ENCODE measurements at places on chromosomes 5 and 9.
A peak's percentile ranks its signal among the peaks of the same experiment; 100 is the strongest.

DNA sequence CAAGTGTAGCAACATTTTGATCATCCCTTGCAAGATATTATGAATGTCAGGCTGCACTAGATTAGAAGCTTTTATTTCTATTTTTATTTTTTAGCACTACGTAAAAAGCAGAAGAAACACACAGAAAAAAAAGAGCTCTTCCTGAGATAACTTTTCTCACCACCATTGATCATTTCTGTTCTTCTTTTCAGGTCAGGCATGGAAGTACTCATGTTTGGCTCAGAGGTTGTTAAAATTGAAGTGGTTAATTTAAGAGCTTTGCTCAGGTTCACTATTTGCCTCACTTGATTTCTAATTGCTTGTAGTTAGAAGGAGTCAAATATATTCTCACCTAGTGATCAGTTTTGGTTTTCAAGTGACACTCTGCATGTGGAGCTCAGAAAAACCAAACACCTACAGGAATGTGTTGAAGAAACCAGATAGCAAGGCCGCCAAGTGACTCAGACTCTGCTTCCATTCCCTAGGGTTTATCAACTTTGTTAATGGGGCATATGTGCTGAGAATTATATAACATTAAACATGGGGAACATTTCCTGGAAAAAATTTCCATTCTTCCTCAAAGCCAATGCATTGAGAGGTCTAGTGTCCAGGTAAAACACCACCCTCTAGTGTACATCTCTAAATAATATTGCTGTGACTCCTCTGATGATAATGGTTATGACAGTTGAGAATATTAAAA is 679.8 kb downstream of the CETN3 start:
- no peak for DNase-seq

- DNase-seq = peak; percentile 96
Measured at GRCh38 chr5:6158974-6159831, 219.1 kb downstream of the MED10 start.

DNA sequence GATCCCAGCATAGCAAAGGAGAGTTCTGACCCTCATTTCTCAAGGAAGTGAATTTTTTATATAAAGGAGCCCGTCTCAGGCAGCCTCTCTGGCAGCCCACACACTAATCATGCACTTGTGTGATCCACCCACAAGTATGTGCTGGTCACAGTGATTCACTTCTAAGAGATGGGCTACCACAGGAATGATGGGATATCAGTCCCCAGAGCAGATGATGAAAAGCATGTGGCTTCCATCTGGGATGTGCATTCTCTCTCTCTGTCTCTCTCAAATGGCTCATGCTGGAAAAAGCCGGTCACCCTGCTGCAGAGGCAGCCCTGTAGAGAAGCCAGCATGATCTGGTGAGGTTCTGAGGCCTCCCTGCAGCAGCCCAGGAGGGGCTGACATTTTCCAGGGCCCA is 74.2 kb upstream of the ADCY2 start:
- DNase-seq = peak; percentile 17

DNA sequence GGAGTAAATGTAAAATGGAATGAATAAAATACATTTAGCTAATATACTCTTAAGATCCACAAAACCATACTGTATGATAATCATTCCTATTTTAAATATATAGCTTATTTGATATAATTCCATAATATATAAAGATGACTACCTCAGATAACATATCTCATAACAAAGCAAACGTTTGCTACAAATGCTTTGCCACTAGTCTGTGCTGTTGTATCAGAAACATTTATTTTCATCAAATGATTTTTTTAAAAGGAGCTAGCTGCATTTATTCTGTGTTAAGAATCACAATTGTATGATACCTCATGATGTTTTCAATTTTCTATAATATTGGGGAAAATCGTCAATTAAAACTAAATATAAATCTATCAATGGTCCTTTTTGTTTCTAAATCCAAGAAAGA is 567.2 kb downstream of the PTPRD start:
- DNase-seq = peak; percentile 11

GRCh38 chr5:122385808-122386207 is 73.8 kb downstream of the SNCAIP start:
- DNase-seq = no peak
